ENCODE measurements at places on chromosomes 6 and 20.

DNA sequence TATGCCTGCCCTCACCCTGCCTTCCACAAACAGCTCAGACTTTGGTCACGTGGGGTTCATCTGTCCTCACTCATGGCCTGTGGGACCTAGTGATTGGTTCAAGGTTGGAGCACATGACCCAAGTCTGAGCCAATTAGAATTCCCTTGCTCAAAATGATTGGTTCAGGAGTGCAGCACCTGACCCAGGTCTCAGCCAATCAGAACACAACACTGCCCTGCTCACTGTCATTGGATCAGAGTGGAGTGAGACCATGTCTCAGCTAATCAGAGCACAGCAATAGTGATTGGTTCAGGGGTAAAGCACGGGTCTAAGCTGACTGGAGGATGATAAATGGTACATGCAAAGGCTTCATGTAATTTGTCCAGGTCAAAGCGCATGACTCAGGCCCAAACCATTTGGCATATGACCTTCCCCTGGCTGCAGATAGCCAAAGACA, 102.2 kb downstream of the PREX1 start:
- DNase-seq, result no peak

DNA sequence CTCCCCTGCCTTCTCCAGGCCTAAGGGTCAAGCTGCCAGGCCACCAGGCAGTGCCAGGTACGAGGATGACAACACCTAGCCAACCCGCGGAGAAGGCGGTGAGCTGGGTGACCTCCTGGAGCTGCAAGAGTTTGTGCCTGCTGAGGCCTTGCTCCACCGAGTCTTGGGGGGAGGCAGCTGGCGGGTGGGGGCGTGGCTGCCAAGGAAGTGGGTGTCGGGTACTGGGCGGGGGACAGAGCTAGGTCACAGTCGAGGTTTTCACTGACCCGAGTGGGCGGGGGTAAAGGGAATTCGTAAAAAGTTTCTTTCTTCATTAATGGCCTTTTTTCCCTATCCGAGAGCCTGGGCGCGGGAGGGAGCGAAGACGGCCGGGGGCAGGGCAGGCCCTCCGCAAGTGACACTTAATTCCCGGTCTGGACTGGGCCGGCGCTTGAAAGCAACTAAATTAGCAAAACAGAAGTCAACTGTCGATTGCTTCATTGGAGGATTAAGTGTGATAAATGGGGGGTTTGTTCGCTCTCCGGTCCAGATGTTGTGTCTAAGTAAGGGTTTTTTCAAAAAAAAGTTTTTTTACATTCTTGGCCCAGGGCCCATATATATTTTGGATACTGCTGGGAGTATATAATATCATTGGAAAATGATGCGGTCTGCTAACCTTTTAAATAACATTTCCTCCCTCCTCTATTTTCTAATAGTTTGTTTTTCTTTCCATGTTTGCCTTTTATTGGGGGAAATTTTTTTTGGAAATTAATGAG, 43.1 kb upstream of the FOXP4 start:
- DNase-seq, result no peak

- no peak for DNase-seq
Observed at GRCh38 chr6:20746024-20746423, 211.8 kb downstream of the CDKAL1 start.

- DNase-seq, result no peak
Observed at GRCh38 chr20:62133864-62134263, 9.3 kb downstream of the PSMA7 start.

GRCh38 chr6:43713643-43714310, 26.2 kb upstream of the MRPS18A start:
- no peak for DNase-seq

Measured in NCI-H446 treated with DMSO at 0.1 percent for 48 hours (cell line).